Parietal lobe (tissue), 2 donors: ENCODE measurements at places on chromosomes 16 and 17. TPM values are rescaled to one million over a fixed set of nuclear protein-coding genes. Genes with fewer than 3 reads are reported as not detected.

CTF1 gene
- total RNA-seq, result 0.31 TPM

CD2BP2 gene
- total RNA-seq, result 42.9 TPM

MRM1 gene
- 3.1 TPM for total RNA-seq

MINK1 gene
- total RNA-seq, result 52.3 TPM

HOXB1 gene
- total RNA-seq, result not detected

CEMP1 gene
- total RNA-seq, result not detected

C17orf50 gene
- not detected for total RNA-seq

CD300LD gene
- not detected for total RNA-seq

FN3K gene
- total RNA-seq, result 25.0 TPM

HBQ1 gene
- total RNA-seq, result 4.1 TPM

C16orf74 gene
- 1.9 TPM for total RNA-seq

VMO1 gene
- not detected for total RNA-seq

ANKRD40CL gene
- not detected for total RNA-seq

CCL18 gene
- total RNA-seq, result not detected

GPR142 gene
- total RNA-seq, result not detected

ARHGAP44 gene
- 31.0 TPM for total RNA-seq

ITGA2B gene
- total RNA-seq, result 8.8 TPM

TNP2 gene
- not detected for total RNA-seq

CNGB1 gene
- not detected for total RNA-seq

GP2 gene
- not detected for total RNA-seq

PRSS22 gene
- not detected for total RNA-seq

DHX38 gene
- 79.2 TPM for total RNA-seq

PMFBP1 gene
- 1.6 TPM for total RNA-seq

BICDL2 gene
- 0.31 TPM for total RNA-seq

IRX5 gene
- not detected for total RNA-seq

MT4 gene
- not detected for total RNA-seq

CYGB gene
- total RNA-seq, result 1.3 TPM

PPP1R1B gene
- total RNA-seq, result 16.3 TPM

CACNA1G gene
- 35.7 TPM for total RNA-seq

AANAT gene
- not detected for total RNA-seq

CLDN7 gene
- not detected for total RNA-seq

MYH13 gene
- total RNA-seq, result not detected

TRPV3 gene
- total RNA-seq, result 0.94 TPM

DPEP1 gene
- 4.1 TPM for total RNA-seq

CDH1 gene
- total RNA-seq, result 1.3 TPM

NOTUM gene
- 0.63 TPM for total RNA-seq

OTOP2 gene
- not detected for total RNA-seq

CRYBA1 gene
- total RNA-seq, result not detected

NACA2 gene
- not detected for total RNA-seq

CD300E gene
- total RNA-seq, result not detected

NLRC3 gene
- 0.94 TPM for total RNA-seq

NOG gene
- total RNA-seq, result 3.1 TPM

SERPINF2 gene
- total RNA-seq, result 0.31 TPM

FGF11 gene
- 13.1 TPM for total RNA-seq

SMG6 gene
- 34.4 TPM for total RNA-seq

CCL5 gene
- not detected for total RNA-seq

CACNG5 gene
- total RNA-seq, result 0.63 TPM

TMEM114 gene
- total RNA-seq, result not detected

KIF2B gene
- total RNA-seq, result not detected

ARL5C gene
- total RNA-seq, result not detected

UBN1 gene
- total RNA-seq, result 31.3 TPM

TMEM95 gene
- total RNA-seq, result not detected

TNK1 gene
- 1.3 TPM for total RNA-seq

MT1G gene
- total RNA-seq, result not detected

SALL1 gene
- total RNA-seq, result 11.9 TPM
